ENCODE measurements at places on chromosomes 2 and 18.
A peak's percentile ranks its signal among the peaks of the same experiment; 100 is the strongest.

DNA sequence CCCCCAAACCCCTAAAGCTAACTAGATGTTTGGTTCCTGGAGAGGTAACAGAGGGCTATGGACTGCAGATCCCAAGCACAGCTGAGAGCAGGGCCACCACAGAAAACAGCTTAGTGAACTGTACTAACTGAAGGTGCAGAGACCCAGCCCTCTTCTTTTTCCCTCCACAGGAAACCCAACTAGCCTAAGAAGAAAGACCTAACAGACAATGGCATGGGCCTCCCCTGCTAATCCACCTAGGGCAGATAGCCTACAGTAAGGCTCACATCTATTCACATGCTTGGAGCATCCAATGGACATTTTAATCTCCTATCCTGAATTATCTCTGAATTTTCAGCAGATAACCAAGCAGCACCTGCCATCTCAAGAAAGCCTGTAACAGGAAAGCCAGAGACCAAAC, 8.8 kb upstream of the FECH start:
- DNase-seq = no peak

- DNase-seq = peak; percentile 11
Observed at GRCh38 chr2:171084128-171084527, 76.6 kb downstream of the TLK1 start.

- no peak for DNase-seq
Observed at GRCh38 chr2:199469514-199470360, 12.0 kb upstream of the SATB2 start.

GRCh38 chr2:54665436-54665856, 58.0 kb upstream of the EML6 start:
- DNase-seq = peak; percentile 50

DNA sequence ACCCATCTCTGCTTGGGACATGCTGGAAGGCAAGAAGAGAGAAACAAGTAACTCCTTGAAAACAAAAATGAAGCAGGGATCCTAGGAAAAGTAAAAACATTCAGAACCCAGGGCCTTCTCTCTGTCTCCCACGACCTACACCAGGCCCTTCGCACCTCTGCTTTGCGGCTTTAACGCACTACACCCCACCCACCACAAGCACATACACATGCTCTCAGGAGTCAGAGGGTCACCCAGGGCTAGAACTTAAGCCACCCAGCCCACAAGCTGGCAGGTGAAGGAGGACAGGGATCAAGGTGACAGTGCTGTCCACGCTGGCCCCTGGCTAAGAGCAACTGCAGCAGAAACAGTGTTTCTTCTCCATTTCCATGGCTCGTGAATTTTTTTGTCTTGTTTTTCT, 72.2 kb downstream of the BCL11A start:
- DNase-seq = no peak

DNA sequence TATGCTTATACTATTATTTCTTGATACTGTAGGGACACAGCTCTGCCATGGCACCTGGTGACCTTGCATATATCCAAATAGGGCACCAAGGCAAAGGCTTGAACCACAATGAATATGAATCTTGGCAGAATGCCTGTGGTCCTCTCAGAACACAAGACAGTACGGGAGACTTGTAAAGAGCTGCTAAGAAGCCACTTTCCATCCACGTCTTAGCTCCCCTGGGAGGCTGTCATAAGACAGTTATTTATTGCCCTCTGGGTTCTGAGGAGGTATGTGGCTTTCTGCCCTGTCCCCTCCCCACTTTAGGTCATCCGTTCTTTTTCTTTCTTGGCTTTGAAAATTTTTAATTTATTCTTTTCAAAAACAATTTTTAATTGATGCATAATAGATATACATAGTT, 29.8 kb upstream of the MRPL33 start:
- DNase-seq = no peak

GRCh38 chr2:157124731-157125130, 132.8 kb upstream of the GALNT5 start:
- DNase-seq = no peak

DNA sequence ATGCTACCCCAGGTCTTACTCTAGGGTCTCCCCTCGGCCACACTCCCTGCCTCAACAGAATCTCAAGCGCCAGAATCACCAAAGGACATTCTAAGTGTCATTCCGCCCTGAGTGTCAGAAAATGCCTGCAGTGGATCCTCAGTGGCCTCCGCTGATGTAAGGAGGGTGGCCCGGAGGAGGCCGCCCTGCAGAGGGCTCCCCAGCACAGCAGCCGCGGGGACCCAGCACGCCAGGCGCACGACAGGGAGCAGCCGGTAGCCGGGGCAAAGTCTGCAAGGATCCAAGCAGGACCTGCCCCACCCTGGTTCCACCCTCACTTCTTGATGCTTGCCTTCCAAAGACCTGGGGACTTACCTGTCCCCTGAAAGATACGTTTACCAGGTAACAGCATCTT, 54.2 kb upstream of the ID2 start:
- no peak for DNase-seq

- DNase-seq = no peak
Observed at GRCh38 chr2:38829971-38830370, 45.8 kb downstream of the DHX57 start.

DNA sequence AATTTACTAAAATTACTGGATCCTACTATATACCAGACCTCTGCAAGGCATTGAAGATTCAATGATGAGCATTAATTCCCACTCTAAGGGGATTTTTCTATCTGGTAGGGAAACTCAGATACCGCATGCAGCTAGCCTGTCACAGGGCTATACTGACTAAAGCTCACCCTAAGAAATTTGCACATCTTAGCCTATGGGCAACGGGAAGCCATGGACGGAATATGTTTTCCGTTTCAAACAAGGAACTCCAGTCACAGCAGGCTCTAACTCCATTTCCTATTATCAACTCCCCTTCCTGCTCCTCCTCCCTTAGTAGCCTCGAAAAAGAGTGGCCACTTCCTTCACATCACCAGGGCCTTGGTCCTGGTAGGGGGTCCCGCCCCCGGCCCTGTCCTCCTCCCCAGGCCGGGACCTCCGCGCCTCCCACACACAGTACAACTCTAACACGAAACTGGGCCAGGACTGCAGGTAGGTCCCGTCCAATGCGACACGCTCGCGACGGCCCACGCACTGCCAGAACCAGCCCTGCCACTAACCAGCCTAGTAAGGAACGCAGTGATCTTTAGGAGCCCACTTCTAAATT, 659 bp upstream of the COX5B start:
- peak; percentile 52 for DNase-seq
